ENCODE measurements at places on chromosomes 6 and 20. TPM values are rescaled to one million over a fixed set of nuclear protein-coding genes. Genes with fewer than 3 reads are reported as not detected.

Gene CST7
- not detected for total RNA-seq

Gene TREM2
- total RNA-seq = not detected

Gene DNMT3B
- total RNA-seq = 1.7 TPM

Gene COL12A1
- total RNA-seq = 1,804 TPM

Gene ULBP3
- total RNA-seq = 18.0 TPM

Gene LINC00237
- total RNA-seq = not detected

Gene C6orf52
- total RNA-seq = not detected

Gene PDYN
- total RNA-seq = not detected

Gene PSORS1C2
- total RNA-seq = not detected

Gene CD24
- 0.97 TPM for total RNA-seq

Gene THBS2
- total RNA-seq = 239 TPM

Gene OLIG3
- not detected for total RNA-seq

Gene MAK
- total RNA-seq = not detected

Gene MYT1
- total RNA-seq = not detected

Gene PCSK2
- not detected for total RNA-seq

Gene KCNS1
- 5.5 TPM for total RNA-seq

Gene SNAP91
- 0.49 TPM for total RNA-seq

Gene STMND1
- total RNA-seq = 0.32 TPM

Measured in hair follicle dermal papilla cell (primary cell).